ENCODE measurements at places on chromosomes 11 and 22. TPM values are rescaled to one million over a fixed set of nuclear protein-coding genes. Genes with fewer than 3 reads are reported as not detected.

- DNase-seq = peak; percentile 56
Observed at GRCh38 chr11:110430267-110431050, 711 bp downstream of the FDX1 start.

GRCh38 chr11:111699579-111700156, 66.5 kb downstream of the PPP2R1B start:
- no peak for DNase-seq

GRCh38 chr11:45451766-45452440, 165.8 kb upstream of the SYT13 start:
- DNase-seq = no peak

- DNase-seq = peak; percentile 84
Observed at GRCh38 chr11:114036147-114036811, 23.2 kb upstream of the ZBTB16 start.

DNA sequence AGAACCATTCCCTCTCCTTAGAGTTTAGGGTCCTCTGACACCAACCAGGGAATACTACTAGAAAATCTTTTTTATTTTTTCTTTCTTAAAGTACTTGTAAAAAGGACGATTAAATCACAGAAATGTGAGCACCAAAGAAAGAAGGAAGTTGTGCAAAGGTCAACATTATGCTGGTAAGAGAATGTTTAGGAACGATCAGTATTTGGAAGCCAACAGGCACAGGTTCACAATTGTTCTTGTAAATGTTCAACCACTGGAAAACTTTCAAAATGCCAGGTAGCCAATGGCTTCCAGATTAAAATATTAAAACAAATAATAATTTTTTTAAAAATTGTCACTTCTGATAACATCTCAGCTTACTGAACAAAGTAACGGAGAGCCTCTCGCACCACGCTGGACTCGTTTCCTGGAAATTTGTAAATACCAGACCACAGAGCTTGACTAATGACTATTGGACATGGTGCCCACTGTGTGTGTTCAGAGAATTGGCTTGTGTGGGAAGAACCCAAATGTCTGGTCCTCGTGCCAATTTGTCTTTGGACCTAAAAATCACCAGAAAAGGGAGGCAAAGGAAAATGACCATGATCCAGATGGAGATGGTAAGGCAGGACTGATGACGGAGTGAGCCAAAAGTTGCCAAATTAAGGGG, 20.8 kb downstream of the COMMD9 start:
- peak; percentile 53 for DNase-seq

DNA sequence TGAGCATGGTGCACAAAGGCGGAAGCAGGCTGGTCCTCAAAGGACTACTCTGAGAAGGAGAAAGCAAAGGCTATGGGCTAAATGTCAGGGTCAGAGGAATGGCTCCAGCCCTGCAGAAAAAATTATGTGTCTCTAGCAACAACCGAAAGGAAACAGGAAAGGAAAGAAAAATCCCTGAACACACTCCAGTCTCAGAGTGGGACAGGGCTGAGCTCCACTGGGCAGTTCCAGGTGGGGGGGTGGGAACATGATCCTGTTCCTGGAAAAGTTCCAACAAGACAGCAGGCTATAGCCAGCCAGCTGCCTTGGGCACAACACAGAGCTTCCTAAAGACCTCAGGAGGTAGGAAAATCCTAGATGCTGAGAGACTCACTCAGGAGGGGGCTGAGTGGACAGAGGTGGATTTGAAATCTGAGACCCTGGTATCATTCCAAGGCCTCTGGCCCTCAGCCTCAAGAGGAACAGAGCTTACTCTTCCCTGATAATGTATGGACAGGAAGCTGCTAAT, 1088.2 kb downstream of the TBC1D22A start:
- DNase-seq = peak; percentile 91

- no peak for DNase-seq
Observed at GRCh38 chr11:68821670-68822069, 20.0 kb downstream of the CPT1A start.

Gene SERPINH1
- 687 TPM for total RNA-seq

DNA sequence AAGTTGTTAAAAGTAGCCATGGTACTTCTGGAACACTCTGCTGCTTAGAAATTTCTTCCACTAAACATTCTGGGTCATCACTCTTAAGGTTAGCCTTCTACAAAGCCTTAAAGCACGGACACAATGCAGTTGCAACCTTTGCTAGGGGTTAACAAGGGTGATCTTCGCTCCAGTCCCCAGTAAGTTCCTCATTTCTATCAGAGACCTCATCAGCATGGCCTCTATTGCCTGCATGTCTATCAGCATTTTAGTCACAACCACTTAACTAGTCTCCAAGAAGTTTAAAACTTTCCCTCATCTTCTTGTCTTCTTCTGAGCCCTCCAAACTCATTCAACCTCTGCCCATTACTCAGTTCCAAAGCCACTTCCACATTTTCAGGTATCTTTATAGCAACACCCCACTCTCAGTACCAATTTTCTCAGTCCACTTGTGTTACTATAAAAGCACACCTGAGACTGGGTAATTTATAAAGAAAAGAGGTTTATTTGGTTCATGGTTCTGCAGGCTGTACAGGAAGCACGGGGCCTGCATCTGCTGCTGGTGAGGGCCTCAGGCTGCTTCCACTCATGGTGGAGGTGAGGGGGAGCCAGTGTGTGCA, 48.7 kb upstream of the TH start:
- DNase-seq = no peak

- peak; percentile 82 for DNase-seq
Observed at GRCh38 chr11:121749691-121750090, 296.9 kb upstream of the SORL1-AS1 start.

DNA sequence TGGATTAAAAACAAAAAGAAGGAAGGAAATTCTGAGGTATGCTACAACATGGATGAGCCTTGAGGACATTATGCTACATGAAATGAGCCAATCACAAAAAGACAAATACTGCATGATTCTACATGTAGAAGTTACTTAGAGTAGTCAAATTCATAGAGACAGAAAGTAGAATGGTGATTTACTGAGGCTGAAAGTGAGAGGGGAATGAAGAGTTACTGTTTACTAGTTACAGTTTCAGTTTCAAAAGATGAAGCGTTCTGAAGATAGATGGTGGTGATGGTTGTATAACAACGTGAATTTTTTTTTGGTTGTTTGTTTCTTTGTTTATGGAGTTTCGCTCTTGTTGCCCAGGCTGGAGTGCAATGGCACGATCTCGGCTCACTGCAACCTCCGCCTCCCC, 9.5 kb downstream of the OR5P2 start:
- DNase-seq = no peak

Gene CCDC87
- total RNA-seq = 0.10 TPM

Gene PIH1D2
- total RNA-seq = 2.2 TPM

- no peak for DNase-seq
Observed at GRCh38 chr22:36405671-36406538, 18.1 kb upstream of the MYH9 start.

GRCh38 chr11:2293984-2294925, 7.5 kb downstream of the C11orf21 start:
- no peak for DNase-seq

GRCh38 chr22:38467904-38468442, at the start of gene KDELR3:
Gene KDELR3, plus strand, starts transcription at chr22:38468096. Its CDS starts 138 bp downstream, at chr22:38468234.
- DNase-seq = peak; percentile 68

- DNase-seq = no peak
Observed at GRCh38 chr22:42091455-42091782, 847 bp upstream of the NDUFA6 start.

Gene GGT1
- total RNA-seq = 1.1 TPM

- no peak for DNase-seq
Observed at GRCh38 chr11:115921540-115921939, 417.3 kb upstream of the CADM1 start.

GRCh38 chr22:30105483-30105882, 25.2 kb downstream of the HORMAD2 start:
- DNase-seq = no peak

GRCh38 chr11:10680956-10681487, 12.5 kb downstream of the IRAG1 start:
- DNase-seq = no peak

GRCh38 chr11:9838229-9838628, 174.4 kb downstream of the SWAP70 start:
- DNase-seq = no peak

GRCh38 chr11:94305146-94305545, 766 bp downstream of the IZUMO1R start:
- no peak for DNase-seq

GRCh38 chr22:21816787-21817496, 50.5 kb downstream of the MAPK1 start:
- DNase-seq = peak; percentile 89

Gene PLEKHA7
- total RNA-seq = 15.6 TPM

GRCh38 chr22:46948411-46949144, 186.1 kb downstream of the TBC1D22A start:
- DNase-seq = no peak

DNA sequence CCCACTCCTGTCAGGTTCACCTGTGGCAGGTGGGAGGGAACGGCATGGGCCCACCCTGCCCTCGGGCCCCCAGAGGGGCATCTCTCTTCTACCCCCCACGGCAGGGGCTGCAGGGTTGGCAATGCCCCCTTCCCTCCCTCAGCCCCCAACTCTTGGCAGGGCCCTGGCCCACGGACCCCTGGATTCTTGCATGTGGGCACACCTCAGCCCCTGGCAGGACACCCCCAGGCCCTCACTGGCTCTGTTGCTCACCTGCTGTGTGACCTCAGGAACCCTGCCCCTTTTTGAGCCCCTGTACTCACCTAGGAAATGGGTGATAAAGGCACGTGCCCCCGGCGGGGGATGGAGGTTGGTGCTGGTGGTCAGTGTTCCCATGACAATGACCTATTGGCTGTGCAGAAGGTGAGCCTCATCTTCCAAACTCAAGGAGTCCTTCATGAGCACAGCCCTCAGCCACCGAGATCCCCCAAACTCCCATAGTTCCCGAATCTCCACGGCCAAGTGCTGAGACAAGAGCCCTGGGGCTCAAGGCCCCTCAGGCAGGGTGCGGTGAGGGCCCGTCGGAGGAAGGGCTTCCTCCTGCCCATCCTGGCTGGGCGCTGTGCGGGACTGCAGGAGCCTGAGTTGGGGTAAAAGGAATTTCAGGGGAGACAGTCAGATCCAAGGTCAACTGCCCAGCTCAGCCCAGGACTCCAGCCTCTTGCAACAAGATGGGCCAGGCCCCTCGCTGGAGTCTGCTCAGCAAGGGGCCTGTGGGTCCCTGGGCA, 198.2 kb downstream of the IGLL1 start:
- DNase-seq = no peak

Gene LRRC10B
- 0.51 TPM for total RNA-seq

DNA sequence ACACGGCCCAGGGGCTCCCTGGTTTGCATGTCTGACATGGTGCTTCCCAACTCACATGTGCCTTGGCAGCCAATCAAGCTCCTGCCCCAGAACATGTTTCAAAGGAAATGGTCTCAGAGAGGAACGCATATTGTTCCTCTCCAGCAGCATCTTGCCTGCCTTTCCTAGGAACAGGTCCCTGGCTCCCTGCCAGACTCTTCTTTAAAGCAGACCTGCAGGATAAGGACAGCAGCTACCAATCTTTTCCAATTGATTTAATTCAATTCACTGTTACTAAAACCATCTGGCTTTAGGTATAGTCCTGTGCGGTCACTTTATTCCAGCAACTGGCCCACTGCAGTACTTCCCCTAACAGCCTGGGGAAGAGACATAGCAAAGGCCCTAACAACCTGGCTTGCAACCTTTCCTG, 79.9 kb downstream of the AMBRA1 start:
- peak; percentile 85 for DNase-seq

Gene IGSF22
- total RNA-seq = 6.2 TPM

GRCh38 chr22:44127356-44127755, 53.4 kb upstream of the PARVG start:
- no peak for DNase-seq

DNA sequence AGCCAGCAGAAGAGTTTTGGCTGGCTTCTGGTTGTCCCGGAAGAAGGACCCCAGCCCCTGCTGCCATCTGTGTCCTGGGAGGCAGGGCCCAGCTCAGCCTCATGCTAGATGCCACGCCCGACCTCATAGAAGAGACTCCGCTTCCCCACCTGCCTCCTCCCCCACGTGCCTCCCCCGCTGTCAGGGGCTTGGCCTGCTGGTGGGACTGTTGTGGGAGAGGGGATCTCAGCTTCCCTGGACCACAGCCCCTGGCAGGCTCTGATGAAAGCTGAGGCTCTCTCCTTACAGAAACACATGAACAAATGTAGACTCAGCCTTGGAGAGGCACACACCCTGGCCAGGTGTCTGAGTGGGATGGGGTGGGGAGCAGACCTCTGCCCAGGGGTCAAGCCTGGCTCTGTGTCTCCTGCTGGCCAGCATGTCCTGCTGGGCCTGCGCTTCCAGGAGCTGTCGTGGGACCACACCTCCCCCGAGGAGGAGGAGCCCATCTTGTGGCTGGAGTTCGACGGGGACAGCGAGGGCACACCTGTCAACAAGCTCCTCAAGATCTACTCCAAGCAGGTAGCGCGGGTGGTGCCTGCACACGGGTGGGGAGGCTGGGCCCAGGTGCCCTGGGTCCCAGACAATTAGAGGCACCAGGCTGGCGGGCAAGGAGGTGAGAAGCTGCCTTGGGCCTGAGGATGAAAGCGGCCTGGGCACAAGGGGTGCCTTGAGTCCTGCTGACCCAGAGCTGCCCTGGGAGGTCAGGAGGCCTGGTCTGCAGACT, 14.1 kb downstream of the FRMD8 start:
- no peak for DNase-seq

- no peak for DNase-seq
Observed at GRCh38 chr11:4191031-4191571, 96.5 kb downstream of the RRM1 start.

Gene GRM5
- total RNA-seq = 0.21 TPM

Gene RCOR2
- 3.0 TPM for total RNA-seq

Gene UPK3A
- total RNA-seq = not detected

- DNase-seq = no peak
Observed at GRCh38 chr11:92180664-92181251, 43.9 kb upstream of the FAT3 start.

Gene OR5D16
- not detected for total RNA-seq

- peak; percentile 87 for DNase-seq
Observed at GRCh38 chr11:43234881-43235280, 76.9 kb upstream of the API5 start.

Gene NPAS4
- total RNA-seq = 1.4 TPM

- peak; percentile 57 for DNase-seq
Observed at GRCh38 chr11:2933375-2934020, 4.3 kb upstream of the PHLDA2 start.

DNA sequence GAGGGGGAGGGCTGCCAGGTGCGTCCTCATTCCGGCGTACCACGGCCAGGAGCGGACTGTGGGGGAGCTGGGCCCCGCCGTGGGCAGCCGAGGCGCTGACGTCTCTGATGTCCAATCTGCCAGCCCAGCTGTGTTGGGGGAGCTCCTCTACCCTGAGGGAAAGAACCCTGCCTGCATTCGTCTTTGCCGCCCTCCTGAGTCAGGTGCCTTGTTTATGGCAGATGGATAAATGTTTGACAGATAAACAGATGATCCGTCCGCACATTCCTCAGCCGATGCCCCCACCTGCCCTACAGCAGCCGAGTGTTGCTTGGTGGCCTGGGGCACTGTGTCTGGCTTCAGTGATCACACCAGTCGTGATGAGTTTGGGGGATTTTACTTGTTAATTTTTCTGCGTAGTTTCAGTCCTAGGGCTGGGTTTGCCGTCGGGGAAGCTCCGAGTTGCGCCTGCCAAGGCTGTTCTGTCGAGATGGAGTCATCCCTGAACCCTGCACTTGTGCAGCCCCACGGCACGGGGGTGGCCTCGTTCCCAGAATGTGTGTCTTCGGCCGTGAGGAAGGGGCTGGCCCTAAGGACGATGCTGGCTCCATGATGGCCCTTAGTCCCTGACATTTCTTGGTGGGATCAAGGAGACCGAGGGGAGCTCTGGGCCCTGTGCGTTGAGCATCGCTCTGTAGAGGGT, 1083.9 kb downstream of the BRD1 start:
- DNase-seq = no peak

Measured in tongue (tissue), 3 donors.